ENCODE measurements at places on chromosomes 3 and 15. TPM values are rescaled to one million over a fixed set of nuclear protein-coding genes. Genes with fewer than 3 reads are reported as not detected.

The TIPIN gene
- 11.3 TPM for total RNA-seq

The OXTR gene
- 0.65 TPM for total RNA-seq

The FANCD2OS gene
- 2.3 TPM for total RNA-seq

The PRRT3 gene
- 2.0 TPM for total RNA-seq

The SPATA12 gene
- not detected for total RNA-seq

The LMAN1L gene
- total RNA-seq, result not detected

The RTP3 gene
- total RNA-seq, result not detected

The NR1I2 gene
- not detected for total RNA-seq

The C3orf22 gene
- not detected for total RNA-seq

The STXBP5L gene
- not detected for total RNA-seq

The CCDC191 gene
- 1.8 TPM for total RNA-seq

The NOX5 gene
- total RNA-seq, result not detected

The GOLGA8G gene
- not detected for total RNA-seq

Data from airway epithelial cell (primary cell).